ENCODE measurements at places on chromosomes 7 and 10.

DNA sequence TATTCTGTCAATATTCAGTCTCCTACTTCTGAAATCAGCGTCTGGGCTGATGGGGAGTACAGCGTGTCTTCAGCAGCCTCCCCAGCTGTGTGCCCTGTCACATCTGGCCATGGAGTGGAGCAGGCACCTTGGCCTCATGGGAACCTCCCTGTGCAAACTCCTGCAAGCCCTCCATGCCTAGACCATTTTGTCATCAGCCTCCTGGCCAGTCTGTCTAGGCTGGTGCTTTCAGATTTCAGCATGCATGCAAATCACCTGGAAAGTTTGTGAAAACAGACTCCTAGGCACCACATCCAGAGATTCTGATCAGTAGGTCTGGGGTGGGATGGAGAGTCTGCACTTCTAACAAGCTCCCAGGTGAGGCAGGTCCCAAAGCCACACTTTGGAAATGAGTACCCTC lies 26.2 kb upstream of the CCSER2 start:
- no peak for DNase-seq

- DNase-seq, result no peak
These were observed 50.3 kb upstream of the CFAP46 start for GRCh38 chr10:132992433-132993215.

DNA sequence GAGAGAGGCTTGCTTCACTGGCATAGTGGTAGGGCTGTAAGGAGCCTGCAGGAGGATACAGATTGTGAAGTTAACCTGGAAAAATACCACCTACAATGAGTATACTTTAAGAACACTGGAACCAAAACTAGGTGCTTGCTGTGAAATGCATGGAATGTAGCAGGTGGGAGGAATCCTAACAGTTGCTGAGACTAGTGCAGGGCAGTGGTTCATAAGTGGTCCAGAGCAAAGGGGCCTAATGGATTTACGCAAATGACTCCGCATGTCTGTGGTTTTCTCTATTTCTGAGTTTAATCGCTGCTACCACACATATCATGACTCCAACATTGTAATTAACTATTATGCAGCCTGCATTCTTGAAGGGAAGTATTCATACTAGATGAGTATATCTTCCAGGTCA lies 218.4 kb downstream of the CHRM2 start:
- DNase-seq, result no peak

DNA sequence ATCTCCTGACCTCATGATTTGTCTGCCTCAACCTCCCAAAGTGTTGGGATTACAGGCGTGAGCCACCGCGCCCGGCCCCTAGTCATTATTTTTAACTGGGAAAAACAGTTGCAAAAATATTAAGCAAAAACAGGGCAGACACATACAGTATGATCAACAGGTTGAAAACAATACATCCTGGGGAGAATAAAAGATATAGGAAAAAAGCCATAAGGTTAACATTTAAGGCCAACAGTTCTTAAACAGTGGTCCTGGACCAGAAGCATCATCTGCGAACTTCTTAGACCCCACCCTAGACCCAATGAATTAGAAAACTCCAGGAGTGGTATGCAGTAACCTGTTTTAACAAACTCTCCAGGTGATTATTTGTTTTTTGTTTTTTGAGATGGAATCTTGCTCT lies 6.5 kb downstream of the UBE2H start:
- no peak for DNase-seq

GRCh38 chr10:20674926-20675325 lies 222.2 kb downstream of the NEBL start:
- no peak for DNase-seq

GRCh38 chr7:116261904-116262303 lies 51.6 kb downstream of the TES start:
- DNase-seq, result no peak

DNA sequence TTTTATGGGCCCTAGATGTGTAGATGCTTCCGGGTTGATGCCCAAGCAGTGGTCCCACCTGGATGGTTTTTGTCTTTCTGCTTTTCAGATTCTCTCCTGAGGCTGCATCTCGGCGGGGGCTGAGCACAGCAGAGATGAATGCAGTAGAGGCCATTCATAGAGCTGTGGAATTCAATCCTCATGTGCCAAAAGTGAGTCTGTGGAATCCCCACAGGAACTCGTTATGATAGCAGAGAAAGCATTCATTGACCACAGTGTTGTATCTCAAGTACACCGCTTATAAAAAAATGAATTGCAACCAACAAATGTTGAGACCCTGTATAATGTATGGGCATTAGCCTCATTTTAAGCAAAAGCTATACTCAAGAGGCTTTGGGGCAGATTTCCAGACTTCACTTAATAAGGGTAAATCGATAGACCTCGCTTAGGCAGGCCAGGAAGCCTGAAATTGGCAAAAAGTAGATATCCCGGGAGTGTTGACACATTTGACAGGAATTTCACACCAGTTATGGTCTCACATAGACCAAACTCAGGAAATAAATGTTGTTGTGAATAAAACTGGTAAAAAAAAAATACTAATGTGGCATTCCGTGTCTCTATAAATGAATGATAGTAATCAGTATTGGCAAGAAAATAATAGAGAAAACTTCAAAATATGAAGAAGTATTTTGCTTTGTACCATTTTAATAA lies 132.0 kb downstream of the WNT2 start:
- DNase-seq, result no peak

- DNase-seq, result no peak
These were observed 261.3 kb downstream of the BICC1 start for GRCh38 chr10:58773944-58774343.

GRCh38 chr7:131747658-131748232 lies 191.3 kb upstream of the PODXL start:
- no peak for DNase-seq

- DNase-seq, result no peak
These were observed 4.4 kb downstream of the SH2D4B start for GRCh38 chr10:80542053-80542452.

GRCh38 chr10:113236998-113237397 lies 287.0 kb downstream of the TCF7L2 start:
- no peak for DNase-seq

DNA sequence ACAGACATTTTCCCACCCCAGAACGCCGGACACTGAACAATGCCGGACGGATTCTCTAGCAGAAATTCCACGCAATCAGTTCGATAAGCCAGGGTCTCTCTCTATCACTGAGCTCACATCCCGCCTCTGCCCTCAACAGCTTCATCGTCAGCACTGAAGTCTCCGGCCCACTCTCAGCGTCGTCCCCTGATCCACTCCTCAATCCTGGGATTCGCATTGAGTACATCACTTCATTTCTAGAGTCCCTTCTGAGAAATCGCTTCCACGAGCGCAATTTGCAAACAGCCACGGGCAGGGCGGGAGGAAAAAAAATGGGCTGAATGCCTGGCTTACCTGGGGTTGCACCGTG lies 365 bp downstream of the YME1L1 start:
- DNase-seq, result no peak

- no peak for DNase-seq
These were observed 29.7 kb downstream of the RASGEF1A start for GRCh38 chr10:43237128-43237527.

GRCh38 chr10:57743711-57744110 lies 524.0 kb downstream of the IPMK start:
- no peak for DNase-seq

DNA sequence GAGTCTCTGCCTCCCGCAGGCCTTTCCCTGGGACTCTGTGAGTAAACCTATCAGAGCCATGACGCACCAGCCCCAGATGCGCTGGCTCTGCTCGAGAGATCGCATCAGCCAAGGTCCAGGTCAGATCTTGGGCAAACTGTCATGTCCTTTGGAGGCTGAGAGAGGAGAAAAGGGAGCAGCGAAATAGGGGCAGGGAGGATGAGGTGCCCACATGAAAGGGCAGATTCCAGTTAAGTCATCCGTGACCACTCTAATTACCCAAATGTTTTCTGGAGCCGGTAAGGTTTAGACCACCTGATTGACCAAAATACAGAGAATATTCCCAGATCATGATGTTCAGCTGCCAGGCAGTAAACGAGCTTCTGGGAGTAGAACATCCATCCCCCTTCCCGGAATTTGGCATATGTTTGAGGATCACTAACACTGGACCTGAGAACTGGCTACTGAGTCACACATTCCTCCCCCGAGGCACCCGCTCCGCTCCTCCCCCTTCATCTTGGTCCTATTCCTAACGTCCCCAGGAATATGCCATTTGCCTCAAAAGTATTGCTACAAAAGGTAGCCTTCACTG lies 88.0 kb downstream of the FGFR2 start:
- DNase-seq, result no peak

DNA sequence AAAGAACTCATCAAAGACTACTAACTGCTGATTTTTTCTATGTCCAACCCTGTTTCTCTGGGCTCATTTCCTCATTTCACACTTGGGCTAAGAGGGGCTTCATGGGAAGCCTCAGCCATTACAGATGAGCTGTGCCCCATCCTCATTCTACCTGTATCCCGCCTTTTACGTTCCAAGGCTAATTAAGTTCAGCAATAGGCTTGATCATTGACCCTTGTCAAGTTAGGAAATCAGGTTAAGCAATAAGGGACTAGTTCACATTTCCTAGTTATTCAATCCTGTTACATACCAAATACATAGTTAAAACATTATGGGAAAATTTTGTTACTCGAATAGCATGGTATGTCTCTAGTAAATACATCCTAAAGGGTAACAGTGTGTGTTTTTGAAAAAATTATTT lies 29.3 kb upstream of the AGBL3 start:
- DNase-seq, result no peak

- no peak for DNase-seq
These were observed 72.3 kb downstream of the AMZ1 start for GRCh38 chr7:2760098-2760889.

DNA sequence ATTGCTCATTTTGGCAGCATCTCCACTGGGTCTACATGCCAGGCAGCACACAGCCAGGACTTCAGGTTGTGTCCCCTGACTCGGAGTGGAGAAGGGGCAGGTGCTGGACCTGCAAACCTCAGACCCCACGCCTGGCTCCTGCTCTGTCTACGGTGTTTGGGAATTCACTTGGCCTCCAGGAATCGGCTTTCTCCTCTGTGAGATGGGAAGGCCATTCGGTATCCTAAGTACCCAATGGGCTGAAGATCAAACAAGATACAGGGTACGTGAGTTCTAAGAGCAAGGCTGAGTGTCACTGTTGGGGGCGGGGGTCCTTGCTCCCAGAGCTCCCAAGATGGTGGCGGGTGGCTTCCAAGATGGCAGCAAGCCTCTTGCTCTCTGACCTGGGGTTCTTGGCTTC lies 73.2 kb upstream of the EN2 start:
- no peak for DNase-seq

DNA sequence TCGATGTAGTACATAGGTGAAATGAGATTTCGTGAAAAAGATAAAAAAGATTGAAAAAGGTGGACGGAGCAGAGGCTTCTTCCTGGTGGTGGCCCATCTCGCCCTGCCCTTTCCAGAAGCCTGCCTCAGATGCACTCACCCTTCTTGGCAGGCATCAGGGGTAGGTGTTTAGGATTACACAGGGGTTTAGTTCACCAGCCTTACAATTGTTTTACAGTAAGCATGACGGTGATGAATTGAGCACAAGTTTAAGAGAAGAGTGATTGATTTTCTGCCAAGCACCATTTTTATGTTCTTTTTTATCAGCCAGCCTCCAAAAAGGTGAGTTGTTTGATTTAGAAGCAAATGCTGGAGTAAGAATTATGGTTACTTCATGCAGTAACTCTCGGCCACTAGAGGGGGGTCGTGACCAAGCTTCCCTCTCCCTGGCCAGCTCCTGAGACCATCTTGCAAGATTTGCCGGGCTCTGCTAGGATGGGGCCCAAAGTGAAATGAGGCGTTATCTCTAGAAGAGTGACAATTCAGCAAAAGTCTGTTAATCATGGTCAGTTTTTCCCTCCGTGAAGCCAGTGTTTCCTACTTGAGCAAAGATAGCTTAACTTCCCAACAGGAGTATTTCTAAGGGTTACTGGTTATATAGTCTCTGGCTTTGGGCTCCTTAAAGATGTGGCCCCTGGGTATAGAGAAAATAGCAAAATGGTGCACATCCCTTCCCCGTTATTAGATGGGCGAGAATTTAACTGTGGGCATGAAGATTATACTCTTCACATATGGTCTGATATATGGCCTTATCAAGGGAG lies 228.8 kb downstream of the BMPER start:
- no peak for DNase-seq

- no peak for DNase-seq
These were observed 65.1 kb upstream of the HPS1 start for GRCh38 chr10:98511876-98512275.

GRCh38 chr10:27664461-27664860 lies 81.2 kb downstream of the MKX start:
- DNase-seq, result no peak

DNA sequence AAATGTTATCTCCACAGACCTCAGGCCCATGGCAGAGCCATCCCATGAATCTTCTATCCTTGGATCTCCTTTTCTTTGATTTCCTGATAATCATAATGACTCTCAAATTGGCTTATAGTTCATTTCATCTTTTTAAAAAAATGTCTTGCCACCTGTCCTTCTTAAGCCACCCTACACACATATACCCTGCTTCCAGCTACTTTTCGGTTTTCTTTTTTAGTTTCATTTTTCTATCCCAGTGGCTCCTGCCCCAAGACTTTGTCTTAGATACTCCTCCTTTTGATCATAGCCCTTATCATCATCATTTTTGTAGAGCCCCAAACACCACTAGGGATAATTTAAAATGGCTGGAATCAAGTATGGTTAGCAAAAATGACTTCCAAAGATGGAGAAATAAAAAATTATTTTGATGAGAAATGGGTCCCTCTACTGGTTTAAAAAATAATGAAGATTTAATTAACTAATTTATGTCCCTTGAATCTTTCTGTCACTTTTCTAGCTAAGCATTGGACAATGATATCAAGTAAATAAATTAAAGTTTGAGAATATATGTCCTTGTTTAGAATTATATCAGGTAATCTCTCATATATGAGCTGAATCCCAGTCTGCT lies 277.3 kb upstream of the SEMA3D start:
- no peak for DNase-seq

GRCh38 chr10:108653531-108653930 lies 1269.8 kb downstream of the XPNPEP1 start:
- DNase-seq, result no peak

DNA sequence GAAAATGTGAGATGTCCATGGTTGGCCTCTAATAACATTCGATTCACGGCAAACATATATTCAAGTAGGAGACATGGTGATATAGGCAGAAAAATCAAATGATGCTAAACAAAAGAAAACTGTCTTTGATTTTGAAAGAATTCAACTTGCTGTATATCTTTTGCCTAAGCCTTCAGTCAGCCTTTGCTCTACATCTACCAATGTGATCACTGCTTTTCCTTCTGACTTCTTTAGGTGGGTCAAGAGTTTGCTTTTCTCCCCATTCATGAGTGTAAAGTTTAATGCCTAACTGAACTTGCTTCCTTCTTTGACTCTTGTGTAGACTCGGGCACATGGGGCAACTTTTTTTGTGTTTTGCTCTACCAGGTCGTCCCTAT lies 417 bp upstream of the HIF1AN start:
- no peak for DNase-seq

GRCh38 chr10:46543466-46544377 lies 12.7 kb downstream of the GPRIN2 start:
- DNase-seq, result no peak
